Spleen (tissue), 13 donors: ENCODE measurements at places on chromosomes 7 and 10. TPM values are rescaled to one million over a fixed set of nuclear protein-coding genes. Genes with fewer than 3 reads are reported as not detected.

Gene SPAG6
- not detected for total RNA-seq

Gene NODAL
- total RNA-seq: not detected

Gene GRM8
- total RNA-seq: not detected

Gene CREB5
- total RNA-seq: 25.8 TPM

Gene OR6V1
- not detected for total RNA-seq

Gene GSTO1
- total RNA-seq: 93.6 TPM

Gene SPDYE16
- total RNA-seq: 0.77 TPM

Gene SMIM30
- total RNA-seq: 46.1 TPM

Gene ZNF92
- 22.0 TPM for total RNA-seq

Gene ABCF2
- 29.8 TPM for total RNA-seq

Gene COL28A1
- 0.70 TPM for total RNA-seq

Gene MOSPD3
- total RNA-seq: 14.0 TPM

Gene MINDY3
- total RNA-seq: 27.9 TPM

Gene HOXA3
- total RNA-seq: 6.1 TPM

Gene SPDYE2B
- not detected for total RNA-seq

Gene NPY4R2
- not detected for total RNA-seq

Gene SPDYE5
- not detected for total RNA-seq

Gene GRM3
- total RNA-seq: 0.21 TPM

Gene DYDC2
- total RNA-seq: not detected

Gene PPIF
- 77.4 TPM for total RNA-seq

Gene GJD4
- total RNA-seq: not detected

Gene ADCYAP1R1
- 0.46 TPM for total RNA-seq

Gene OR2A12
- total RNA-seq: not detected

Gene CALHM3
- total RNA-seq: not detected

Gene C10orf67
- total RNA-seq: not detected

Gene ODAD2
- 0.63 TPM for total RNA-seq
